ENCODE measurements at places on chromosomes 12 and 14.
A peak's percentile ranks its signal among the peaks of the same experiment; 100 is the strongest.

- DNase-seq = peak; percentile 81
These were observed 179.2 kb upstream of the DCN start for GRCh38 chr12:91361864-91362263.

DNA sequence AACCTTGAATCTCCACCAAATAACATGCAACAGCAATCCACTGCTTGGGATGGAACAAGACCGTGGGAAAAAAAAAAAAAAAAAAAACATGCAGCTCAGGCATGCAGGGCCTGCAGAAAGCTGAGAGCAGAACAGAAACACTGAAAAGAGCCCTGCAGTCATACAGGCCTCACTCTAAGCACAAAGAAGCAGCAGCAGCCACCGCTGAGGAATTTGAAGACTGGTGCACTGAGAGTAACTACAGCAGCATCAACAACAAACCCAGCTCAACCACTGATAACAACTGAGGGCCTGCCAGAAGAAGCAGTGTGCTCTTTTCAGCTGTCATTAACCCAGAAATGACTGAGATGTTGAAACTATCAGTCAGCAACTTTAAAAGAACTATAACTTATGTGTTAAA, 354.7 kb upstream of the TMTC1 start:
- DNase-seq = peak; percentile 15

GRCh38 chr12:93245543-93245942, 132.2 kb upstream of the NUDT4 start:
- no peak for DNase-seq

DNA sequence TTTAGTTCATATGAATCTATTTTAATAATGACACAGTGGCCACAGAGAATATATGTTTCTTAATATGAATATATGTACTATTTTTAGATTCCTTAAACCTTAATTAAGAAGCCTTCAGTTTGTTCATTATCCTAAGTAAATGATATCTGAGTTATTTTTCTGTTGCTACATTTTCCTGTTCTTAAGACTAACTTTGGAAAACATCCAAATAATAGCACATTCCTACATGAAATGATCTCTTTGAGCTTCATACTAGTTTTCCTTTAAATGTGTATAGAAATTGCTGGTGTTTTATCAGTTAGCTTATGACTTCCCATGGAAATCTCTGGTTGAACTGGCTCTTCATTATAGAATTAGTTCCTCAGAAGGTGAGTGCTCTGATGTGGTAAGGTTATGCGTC, 72.1 kb downstream of the POLR3B start:
- DNase-seq = no peak

DNA sequence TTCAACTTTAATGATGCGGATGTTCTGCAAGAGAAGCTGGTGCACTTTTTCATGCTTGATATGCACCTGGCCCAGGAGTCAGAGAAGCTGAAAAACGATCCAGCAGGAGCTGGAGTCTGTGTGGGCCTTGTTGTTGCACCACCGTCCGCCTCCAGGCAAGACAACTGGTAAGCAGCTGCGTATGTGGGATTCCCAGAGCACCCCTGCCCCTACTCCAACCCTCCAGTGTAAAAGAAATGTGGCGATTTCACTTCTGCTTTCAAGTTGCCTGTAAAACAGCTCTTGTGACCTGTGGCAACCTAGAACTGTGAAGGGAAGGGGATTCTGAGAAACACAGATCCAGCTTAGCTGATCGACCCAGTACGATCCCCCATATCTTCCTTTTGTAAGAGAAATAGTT, 154.1 kb upstream of the PELI2 start:
- no peak for DNase-seq

- no peak for DNase-seq
These were observed 552.2 kb upstream of the STXBP6 start for GRCh38 chr14:25602106-25602505.

- no peak for DNase-seq
These were observed 52.0 kb downstream of the SLC38A4 start for GRCh38 chr12:46773586-46774321.

DNA sequence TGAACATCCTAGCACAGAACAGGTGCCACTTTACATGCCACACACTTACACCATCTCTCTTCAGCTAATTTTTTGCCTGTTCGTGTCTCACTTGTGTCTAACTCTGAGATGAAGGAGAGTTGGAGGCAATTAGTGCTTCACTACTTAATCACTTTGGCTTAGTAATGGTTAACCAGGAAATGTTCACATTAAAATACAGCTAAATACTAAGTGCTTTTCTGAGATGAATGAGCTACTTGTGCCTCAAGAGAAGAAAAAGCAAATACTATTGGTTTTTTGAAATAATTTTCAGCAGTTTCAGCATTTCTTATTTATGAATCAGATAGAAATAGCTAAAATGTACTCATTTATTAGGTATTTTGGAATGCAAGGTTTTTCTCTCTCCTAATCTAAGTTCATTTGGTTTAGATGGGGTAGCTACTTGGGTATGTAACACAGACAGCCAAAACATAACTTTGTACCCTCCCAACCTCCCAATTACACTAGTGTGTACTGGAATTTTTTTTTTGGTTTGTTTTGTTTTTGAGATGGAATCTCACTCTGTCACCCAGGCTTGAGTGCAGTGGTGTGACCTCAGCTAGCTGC, 1474.1 kb upstream of the SEL1L start:
- no peak for DNase-seq

GRCh38 chr12:88361493-88361892, 218.8 kb downstream of the KITLG start:
- no peak for DNase-seq

DNA sequence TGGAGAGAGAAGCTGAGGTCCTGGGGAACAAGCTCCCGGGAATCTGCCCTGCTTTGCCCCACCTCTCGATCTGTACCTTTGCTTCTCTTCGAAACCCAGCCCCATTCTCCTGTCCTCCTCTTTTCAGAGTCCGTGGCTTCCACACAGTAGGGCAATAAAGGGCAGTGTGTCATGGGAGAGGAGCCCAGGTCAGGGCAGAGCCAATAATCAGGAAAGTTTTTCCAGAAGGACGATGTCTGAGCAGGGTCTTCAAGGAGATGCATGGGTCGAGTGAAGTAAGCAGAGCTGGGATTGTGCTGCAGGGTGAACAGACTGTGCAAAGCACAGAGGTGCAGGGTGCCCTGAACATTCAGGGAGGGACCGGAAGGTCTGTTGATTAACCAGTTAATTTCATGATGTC, 22.1 kb upstream of the SERPINA4 start:
- no peak for DNase-seq

GRCh38 chr12:120472521-120472920, 3.0 kb upstream of the SRSF9 start:
- no peak for DNase-seq

- no peak for DNase-seq
These were observed 55.1 kb downstream of the CALM1 start for GRCh38 chr14:90451961-90452360.

- DNase-seq = no peak
These were observed 19.8 kb upstream of the PALS1 start for GRCh38 chr14:67221248-67221981.

DNA sequence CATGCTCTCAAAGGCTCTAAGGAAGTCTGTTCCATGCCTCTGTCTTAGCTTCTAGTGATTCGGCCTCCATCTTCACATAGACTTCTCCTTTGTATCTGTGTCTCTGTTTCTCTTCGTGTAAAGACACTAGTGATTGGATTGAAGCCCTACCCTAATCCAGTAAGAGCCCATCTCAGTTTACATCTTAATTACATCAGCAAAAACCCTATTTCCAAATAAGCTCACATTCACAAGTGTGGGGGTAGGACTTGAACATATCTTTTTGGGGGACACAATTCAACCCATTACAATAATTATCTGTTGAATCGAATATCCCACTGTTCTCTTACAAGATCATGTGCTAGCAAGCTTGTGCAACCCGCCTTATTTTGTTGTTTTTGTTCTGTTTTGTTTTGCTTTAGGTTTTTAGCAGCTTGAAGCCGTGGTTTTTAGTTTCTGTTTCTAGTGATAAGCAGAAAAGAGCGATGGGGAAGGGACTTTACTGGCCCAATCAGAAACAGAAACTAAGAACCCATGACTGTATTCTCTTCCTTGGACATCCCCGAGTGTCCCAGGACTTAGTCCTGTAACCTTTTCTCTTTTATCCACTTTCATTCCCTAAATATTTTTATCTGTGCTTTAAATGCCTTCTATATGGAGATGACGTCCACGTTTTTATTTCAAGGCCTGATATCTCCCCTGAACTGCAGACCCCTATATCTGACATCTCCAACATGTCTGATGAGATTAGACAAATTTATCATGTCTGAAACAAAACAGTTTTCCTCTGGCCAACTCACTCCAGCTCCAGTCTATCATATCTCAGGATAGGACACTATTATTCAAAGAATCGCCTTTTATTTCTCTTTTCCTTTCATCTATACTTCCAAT, 353.0 kb downstream of the CCDC91 start:
- no peak for DNase-seq

DNA sequence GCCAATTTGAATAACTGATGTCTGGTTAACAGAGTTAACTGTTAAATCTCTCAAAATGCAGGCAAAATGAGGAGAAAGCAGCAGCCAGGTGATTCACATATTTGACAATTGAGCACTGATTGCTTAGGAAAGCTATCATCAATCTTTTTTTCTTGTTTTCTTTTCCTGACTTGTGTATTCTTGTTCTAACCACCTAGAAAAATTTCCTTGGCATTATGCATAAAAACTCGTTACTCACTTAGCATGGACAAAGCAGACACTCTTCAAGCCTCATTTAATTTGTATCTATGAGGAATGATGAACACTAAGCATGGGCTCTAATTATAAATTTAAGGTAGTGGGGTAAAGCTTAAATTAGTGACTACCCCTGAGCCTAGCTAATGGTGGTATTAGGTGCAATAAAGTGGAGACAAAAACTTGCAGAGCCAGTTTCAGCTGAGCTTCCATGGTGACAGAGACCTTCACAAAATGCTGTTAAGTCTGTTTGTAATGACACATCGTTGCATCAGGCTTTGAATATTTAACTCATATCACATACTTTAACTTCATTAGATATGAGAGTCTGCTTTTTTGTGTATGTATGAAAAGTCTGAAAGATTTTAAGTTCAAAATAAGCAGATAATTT, 52.0 kb downstream of the RASSF9 start:
- no peak for DNase-seq

DNA sequence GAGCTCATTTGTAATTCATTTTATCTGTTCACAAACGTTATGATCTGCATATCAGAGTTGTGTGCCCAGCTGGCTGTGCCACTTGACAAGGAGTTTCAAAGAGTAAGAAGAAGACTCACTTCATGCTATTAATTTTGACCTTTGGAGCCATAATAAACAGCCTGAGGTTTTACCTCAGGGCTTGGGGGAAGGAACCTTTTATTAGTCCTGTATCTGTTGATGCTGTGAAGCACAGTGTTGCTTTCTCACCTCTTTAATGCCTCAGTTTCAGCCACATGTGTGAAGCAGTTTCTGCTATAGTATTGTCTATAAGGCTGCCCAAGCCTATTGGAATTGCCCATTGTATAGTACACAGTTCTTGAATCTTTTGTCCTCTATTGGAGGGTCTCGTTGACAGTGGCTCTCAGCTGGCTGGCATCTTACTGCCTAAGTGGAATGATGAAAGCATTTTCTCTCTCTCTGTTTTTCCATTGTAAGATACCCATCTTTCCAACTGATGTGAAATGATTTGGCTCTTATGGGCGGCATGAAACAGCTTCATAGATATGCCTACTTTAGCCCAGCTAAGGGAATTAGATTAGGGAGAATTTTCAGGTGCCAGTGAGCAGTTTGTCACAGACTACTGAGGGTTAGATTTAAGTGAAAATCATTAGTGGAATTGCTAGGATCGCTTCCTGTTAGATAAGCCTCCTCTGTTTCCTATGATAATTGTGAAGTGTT, 34.7 kb downstream of the GPATCH2L start:
- no peak for DNase-seq

DNA sequence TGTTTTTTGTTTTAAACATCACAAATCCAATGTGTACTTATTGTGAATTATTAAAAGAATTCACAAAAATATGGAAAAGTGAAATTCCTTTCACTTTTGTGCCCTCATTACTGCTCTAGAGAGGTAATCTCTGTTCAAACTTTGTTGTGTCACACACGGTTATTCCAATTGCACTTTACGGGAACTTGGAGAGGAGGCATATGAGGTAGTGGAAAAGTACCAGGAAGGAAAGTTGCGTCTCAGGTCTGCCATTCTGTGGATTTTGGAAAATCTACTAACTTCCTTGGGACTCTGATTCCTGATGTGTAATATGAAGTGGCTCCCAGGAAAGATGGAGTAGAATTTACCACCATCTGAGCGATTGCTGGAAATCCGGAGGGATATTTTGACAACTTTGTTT, 90.9 kb upstream of the DCN start:
- DNase-seq = no peak

- DNase-seq = no peak
These were observed 528.8 kb downstream of the NRXN3 start for GRCh38 chr14:78698991-78699390.

- DNase-seq = no peak
These were observed 89.9 kb upstream of the DCN start for GRCh38 chr12:91272461-91273063.

DNA sequence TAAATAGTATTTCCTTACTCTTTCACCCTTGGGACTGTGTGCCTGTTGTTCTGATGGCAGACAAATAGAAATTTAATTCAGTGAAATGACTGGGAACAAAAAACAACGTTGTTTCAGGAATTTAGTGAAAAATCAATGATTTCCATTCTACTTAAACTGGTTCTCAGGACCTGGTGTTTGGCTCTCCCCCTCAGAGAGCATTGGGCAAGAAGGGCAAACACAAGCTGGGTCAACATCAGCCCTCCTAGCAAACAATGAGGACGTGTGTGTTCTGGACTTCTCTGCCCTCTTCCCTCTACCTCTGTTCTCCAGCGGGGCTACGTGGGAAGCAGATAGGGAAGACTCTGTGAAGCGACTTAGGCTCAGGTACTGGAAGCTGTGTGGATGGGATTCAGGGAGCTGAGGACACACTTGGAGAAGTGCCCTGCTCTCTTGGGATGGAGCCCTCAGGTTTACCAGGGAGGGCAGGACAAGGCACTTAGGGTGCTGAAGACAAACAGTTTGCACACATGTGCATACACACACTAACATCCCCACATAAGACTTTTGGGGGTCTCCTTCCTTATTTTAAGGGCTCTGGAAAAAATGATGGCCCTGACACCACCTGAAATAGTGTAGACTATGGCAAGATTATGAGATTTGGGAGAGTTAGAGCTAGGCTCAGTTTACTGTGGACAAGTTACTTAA, 7.6 kb upstream of the SERPINA1 start:
- DNase-seq = no peak

- no peak for DNase-seq
These were observed 15.2 kb upstream of the ACTR6 start for GRCh38 chr12:100185361-100185894.

GRCh38 chr14:90024910-90025309, 36.9 kb upstream of the KCNK13 start:
- no peak for DNase-seq

DNA sequence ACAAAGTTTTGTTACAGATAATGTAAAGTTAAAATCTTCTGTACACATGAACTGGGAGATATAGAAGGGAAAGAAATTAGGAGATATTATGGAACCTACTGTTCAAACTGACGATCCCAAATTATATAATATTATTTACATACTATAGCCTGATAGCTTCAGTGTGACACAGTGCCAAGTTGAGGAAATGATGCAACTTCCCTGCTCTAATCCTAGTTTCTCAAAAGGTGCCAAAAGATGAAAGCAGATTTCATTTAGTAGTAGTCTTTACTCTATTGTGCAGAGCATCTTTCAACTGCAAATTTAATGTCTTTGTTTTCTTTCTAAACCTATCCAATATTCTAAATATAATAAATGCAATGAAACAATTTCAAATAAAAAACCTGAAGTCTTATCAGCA, 46.9 kb downstream of the COCH start:
- DNase-seq = no peak

GRCh38 chr14:106883218-106883692, 1356.9 kb downstream of the TMEM121 start:
- peak; percentile 9 for DNase-seq
